HAP-1 (cell line): ENCODE measurements at places on chromosomes 5 and 9.

DNA sequence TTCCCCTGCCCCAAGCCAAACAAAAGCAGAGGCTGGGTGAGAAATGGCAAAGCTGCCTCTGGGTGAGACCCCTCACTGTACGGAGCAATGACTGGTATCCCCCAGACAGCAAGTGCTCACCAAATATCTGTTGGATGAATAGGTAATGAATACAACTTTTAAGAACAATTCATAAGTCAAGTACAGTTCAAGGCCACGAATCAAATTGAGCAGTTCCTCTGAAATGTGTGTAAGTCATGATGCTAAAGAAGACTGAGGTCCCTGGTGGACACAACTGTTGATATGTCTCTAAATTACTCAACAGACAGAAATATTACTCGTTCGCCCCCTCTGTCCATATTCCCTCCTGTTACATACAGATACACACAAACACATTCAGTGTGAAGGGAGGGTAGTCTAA lies 160.7 kb downstream of the GLIS3 start:
- DNase-seq: no peak

GRCh38 chr9:109974918-109975276 lies 194.9 kb downstream of the PALM2AKAP2 start:
- no peak for DNase-seq

DNA sequence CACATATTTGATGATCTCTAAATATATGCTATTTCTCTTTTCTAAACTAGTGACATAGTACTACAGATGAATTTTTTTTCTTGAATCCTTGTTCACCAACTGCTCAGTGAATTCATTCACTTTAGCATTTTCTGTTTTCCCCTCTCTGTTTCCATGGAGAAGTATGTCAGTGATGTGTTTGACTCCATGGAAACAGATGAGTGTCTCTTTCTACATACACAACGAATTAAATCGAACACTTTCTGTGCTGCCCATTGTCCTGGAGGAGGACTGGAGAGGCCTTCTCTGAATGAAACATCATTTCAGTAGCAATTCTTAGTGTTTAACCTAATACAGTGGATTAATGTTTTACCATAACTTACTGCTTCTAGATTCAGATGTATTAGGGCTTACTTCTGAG lies 9.5 kb downstream of the INVS start:
- DNase-seq: no peak

DNA sequence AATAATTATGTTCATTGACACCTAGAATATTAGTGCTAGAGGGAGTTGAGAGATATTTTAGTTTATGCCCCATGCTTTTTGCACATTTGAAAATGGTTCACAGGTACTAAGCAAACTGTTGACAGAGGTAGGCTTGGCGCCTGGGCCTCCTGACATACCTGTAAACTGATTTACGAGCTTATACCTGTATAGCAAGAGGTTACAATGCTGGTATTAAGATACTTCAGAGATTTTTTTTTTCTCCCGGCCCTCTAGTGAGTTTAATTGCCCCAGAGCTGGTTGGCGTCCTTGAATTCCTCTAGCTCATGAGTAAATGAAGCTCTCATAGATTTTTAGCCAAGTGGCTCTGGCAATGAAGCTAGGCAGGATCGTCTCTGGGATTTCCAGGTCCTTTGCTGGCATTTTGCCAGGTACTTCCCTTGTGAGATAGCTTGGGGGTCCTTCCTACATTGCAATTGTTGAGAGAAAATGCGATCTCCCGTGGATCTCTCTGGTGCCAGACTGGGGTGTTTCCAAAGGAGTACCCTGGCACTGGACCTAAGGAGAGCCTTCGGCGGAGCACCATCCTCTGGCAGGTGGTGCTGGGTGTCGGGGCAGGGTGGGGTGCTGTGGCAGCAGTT lies 9.0 kb downstream of the SLC36A1 start:
- DNase-seq: no peak

DNA sequence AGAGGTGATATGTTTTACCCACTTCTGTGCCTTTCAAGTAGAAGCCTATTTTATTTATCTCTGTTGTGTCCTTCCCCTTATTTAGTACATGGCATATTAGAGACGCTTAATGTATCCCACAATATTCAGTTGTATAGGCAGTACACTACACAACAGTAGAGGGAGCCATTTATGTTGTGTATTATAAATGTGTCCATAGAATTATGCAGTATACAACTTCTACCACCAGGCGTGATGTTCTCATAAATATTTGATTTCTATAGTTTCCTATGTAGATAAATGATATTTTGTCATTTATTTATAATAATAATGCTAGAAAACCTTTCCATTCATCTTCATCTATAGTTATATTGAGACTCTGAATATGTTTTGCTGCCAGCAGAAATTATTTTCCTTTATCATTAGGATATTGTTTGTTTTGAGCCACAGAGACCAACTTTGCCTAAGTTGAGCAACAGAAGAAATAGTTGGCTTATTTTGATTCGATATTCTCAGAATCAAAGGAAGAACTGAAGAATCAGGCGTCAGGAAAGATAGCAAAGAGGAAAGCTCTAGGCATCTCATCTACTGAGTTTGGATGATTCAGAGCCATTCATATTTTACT lies 81.7 kb downstream of the ADAMTS19 start:
- no peak for DNase-seq

GRCh38 chr5:14321936-14322335 lies 178.8 kb downstream of the TRIO start:
- DNase-seq: no peak

- no peak for DNase-seq
Measured at GRCh38 chr5:158140120-158140731, 281.3 kb upstream of the CLINT1 start.

- no peak for DNase-seq
Measured at GRCh38 chr9:36129139-36129538, 7.4 kb upstream of the GLIPR2 start.

GRCh38 chr5:151772029-151772845 lies 483 bp downstream of the G3BP1 start:
- DNase-seq: peak; percentile 57

- no peak for DNase-seq
Measured at GRCh38 chr5:142692321-142692894, 6.5 kb upstream of the FGF1 start.

DNA sequence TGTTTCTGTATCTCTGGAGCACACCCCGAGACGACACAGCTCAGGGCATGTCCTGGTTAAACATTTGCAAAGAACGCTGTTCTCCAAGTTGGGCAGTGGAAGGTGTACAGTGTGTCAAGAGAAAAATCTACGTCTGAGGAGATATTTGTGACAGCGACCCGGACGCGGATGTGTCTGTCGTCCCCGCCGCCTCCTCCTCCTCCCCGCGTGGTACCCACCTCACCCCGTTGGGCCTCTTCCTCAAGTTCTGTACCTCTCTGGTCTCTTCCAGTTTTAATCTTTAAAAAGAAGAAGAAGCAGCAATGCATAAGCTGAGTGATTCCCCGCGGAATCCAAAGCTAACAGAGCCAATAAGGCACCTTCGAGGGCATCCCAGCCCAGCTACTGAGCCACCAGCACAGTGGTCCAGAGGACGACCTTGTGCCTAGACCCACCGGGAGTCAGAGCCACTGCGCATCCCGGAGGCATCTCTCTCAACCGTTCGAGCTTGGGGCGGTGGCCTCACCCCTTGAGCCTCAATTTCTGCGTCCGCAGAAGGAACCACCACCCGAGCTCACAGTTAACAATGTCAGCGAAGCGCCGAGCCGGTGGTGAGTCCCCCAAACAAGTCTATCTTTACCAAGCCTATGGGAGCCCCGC lies 467 bp downstream of the C9orf78 start:
- DNase-seq: no peak

- no peak for DNase-seq
Measured at GRCh38 chr5:141760193-141760592, 78.2 kb upstream of the ARAP3 start.

DNA sequence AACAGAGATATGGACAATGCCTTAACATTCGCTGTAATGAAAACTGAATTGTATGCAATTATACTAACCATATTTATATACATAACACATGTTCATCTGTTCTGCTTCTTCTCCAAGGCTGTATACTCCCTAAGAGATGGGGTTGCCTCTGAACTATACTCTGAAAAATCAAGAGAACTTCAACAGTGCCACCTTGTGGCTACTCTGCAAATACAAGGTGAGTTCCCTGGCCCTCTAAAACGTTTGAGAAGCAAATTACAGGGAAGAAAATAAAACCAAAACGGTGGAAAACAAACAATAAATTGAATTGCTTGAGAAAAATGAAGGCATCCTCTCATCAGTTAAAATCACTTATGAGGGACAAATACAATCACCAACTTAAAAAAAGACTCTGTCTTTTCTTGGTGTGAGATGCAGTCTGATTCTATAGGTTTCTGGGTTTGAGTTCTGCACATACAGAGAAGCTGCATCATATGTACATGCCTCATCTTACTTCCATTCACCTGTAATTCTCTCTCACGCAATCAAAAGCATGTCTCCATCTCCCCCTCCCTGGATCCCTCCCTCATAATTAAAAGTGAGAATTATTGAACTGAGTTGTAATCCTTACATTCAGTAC lies 98.6 kb downstream of the FBXW11 start:
- DNase-seq: peak; percentile 68

GRCh38 chr9:103789686-103790085 lies 304.4 kb upstream of the SMC2 start:
- DNase-seq: peak; percentile 39

- DNase-seq: no peak
Measured at GRCh38 chr5:5979377-5979760, 399.0 kb downstream of the MED10 start.

DNA sequence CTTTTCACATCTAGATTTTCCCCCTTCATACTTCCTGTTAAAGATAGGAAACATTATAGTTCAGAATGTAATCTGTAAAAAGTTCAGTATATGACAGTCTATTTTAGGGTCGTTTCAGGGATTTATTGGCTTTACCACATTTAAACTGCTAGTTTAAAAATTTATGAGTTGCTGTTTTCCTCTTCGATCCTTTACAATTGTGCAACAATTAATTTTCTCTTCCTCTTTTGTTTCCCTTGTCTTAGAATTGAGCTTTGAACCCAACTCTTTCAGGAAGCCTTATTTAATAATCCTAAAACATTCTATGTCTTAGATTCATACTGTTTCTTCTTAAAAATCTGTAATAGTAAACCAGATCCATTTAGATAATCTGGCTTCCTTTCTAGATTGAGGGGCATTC lies 16.4 kb downstream of the ZSWIM6 start:
- no peak for DNase-seq

DNA sequence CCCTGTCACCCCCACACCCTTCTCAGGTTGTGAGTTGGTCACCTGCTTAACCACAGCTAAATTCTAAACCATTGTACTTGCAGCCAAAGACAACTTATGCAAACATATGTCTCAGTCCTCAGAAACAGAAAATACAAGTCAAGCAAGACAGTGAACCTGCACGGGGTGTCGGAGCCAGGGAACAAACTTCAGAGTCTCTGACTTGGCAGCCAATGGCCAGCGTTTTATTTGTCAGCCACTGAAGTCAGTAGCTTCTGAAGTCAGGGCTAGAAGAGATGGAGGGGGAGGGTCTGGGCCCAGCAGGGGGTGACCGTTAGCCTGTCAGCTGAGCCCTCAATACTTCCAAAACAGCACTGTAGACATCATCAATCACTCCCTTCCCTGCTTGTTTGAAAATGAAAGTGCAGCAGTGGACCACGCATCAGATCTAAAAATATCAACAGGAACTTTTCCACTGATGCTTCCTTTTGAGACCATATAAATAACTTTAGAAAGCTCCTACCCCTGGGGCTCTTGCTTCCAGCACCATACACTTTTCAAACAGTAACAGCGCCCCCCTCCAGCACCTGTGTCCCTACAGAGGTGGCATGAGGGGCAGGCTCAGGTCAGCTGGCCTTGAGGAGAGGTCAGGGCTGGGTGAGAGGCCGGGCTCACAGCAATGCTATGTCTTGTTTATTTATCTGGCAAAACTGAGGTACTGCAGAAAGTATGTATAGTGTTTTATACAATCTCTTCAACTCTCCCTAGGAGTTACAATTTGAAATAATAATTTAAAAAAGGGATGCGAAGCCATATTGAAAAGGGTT lies 142.5 kb downstream of the ACER2 start:
- DNase-seq: no peak

GRCh38 chr5:178207917-178208280 lies 3.6 kb downstream of the HNRNPAB start:
- no peak for DNase-seq

DNA sequence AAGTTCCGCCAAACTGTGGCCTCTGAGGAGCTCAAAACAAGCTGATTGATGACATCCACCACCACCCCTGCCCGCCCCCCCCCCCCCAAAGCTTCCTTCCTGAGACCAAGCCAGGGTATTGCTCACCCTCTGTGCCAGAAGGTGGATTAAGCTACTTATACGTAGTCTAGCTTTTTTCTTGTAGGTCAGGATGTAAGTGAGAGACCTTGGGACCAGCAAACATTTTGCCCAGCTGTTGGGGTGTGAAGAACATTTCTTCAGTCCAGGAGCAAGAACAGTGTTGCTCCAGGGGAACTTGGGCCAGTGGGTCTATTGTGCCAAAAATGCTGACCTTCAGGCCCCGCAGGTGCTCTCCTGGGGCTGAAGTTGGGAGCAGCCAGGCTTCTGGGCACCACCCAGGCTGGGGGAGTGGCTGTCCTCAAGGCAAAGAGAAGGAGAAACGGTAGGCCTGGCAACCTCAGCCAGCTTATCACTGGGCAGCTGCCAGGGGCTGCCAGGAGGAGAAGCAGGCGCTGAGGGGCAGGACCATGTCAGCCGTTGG lies 18.0 kb downstream of the NEURL1B start:
- DNase-seq: no peak

DNA sequence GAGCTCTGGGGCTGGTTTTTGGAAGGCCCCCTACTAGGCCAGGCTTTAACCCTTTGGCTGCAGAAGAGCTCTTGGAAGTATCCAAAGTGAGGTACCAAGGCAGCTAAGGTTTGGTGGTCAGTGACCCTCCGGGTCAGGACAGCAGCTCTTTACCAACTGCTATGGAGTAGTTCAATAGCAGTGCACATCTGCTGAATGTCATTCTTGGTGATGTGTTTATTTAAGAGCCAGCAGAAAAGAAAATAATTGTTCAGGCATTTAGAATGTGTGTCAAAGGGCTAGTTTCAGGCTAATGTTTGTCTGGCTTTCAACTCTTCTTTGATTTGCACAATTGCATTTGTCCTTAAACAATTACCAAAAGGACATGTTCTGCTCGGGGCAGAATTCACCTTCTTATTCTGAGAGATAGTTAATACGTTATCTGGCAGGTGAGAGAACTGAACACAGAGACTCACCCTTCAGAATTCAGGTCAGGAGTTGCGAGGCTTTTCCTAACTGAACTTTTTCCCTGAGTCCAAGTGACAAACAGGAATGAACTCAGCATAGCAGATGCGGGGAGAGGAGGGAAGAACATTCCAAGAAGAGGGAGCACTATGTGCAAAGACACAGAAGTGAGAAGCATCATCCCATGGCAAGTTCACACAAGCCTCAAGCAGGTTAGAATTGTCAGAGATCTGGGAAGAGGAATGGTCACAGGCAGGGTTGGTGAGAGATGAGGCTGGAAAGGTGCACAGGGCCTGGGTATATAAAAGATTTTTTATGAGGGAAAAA lies 556.7 kb upstream of the TLE4 start:
- DNase-seq: no peak

- DNase-seq: no peak
Measured at GRCh38 chr9:34647084-34647403, 569 bp downstream of the GALT start.

- no peak for DNase-seq
Measured at GRCh38 chr9:98575379-98576346, 133.1 kb downstream of the GABBR2 start.
